ENCODE measurements at places on chromosomes 12 and 14.

- DNase-seq: no peak
These were observed 17.7 kb upstream of the CCDC91 start for GRCh38 chr12:28172434-28173030.

- no peak for DNase-seq
These were observed 9.0 kb downstream of the CCDC85C start for GRCh38 chr14:99595034-99595433.

DNA sequence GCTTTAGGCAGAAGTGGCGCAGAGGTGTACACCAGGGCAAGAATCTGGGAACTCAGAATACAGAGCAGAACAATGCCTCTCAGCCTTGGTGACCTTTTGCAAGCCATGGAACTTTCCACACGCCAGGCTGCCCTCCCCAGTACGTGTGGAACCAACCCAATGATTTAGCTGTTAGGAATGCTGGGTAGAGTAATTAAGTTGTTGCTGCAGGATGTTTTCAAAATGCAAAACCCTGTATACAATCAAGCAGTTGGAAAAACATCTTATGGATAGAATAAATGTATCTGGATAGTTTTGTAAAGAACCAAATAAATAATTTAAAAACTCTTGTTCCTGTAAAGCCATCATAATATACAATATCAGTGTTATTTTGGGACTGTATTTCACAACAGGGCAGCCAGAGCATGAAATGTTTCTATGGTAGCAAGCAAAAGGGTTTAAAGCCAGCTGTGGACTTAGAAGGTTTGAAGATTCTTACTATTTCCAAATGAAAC is 19.4 kb downstream of the PPP1R36 start:
- DNase-seq: no peak

- no peak for DNase-seq
These were observed 5.5 kb upstream of the PFDN5 start for GRCh38 chr12:53289891-53290290.

All from DMS79 (cell line).